ENCODE measurements at places on chromosomes 7 and 10.

DNA sequence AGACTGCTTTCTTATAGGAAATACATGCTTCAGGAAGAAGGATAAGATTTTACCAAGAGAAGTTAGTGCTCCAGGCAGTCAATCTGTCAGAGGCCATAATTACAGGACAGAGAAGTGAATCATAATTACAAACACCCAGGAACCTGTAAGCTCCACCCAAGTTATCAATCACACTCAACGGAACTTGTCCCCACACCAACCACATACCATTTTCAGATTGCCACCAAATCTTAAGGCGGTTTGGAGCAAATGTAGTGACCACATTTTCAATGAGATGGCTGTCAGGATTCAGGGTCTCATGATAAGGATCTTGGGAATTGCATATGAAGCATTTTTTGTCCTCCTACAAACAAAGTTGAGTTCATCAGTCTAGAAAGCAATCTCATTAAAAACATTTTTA is 4.8 kb downstream of the LAMB1 start:
- H3K4me1 ChIP-seq = no peaks in the 10 kb centered on the region
- H3K4me3 ChIP-seq = no peak overlapping the region
- peak overlapping the region; percentile 38 for H3K27ac ChIP-seq

- DNase-seq = no peak
- no peak overlapping the region for H3K27ac ChIP-seq
- H3K4me3 ChIP-seq = no peak overlapping the region
Measured at GRCh38 chr10:19164461-19164860, 115.9 kb downstream of the MALRD1 start.

GRCh38 chr10:126334272-126334671 is 54.0 kb downstream of the ADAM12 start:
- no peak overlapping the region for H3K4me3 ChIP-seq
- no peak for DNase-seq
- H3K4me1 ChIP-seq = no peaks in the 10 kb centered on the region
- H3K27ac ChIP-seq = no peak overlapping the region
- H3K36me3 ChIP-seq = no peaks in the 10 kb centered on the region

DNA sequence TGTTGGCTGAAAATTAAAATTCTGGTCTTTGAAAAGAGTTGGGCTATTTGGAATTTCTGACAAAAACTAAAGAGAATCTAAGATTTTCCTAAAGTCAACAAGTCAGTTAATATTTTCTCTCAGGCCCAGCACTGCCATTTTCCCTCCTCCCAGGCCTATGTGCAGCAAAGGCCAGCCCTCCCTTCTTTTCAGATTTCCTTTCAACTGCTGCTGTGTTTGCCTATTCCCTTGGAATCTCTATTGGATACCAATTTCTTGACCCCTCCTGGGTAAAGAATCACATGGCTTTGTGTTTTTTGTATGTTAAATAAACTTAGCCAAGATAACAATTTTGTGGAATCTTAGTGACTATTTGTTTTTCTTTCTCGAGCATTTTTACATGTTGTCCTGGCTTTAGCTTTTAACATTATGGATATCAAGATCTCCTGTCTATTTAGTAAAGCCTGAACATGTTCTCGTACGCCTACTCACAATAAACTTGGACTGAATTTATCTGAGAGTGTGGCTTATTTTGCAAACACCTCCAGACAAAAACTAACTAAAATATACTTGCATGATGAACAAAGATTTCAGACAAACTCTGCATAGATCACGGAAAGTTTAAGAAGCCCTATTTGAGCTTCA is 19.9 kb downstream of the MACC1 start:
- H3K27ac ChIP-seq = no peak overlapping the region
- no peaks in the 10 kb centered on the region for H3K4me1 ChIP-seq
- H3K36me3 ChIP-seq = no peaks in the 10 kb centered on the region
- DNase-seq = no peak
- no peak overlapping the region for H3K4me3 ChIP-seq

GRCh38 chr7:85554236-85555178 is 367.7 kb upstream of the SEMA3D start:
- no peak overlapping the region for H3K4me3 ChIP-seq
- no peaks in the 10 kb centered on the region for H3K4me1 ChIP-seq
- H3K27ac ChIP-seq = no peak overlapping the region
- H3K36me3 ChIP-seq = no peaks in the 10 kb centered on the region
- no peaks in the 10 kb centered on the region for H3K27me3 ChIP-seq

DNA sequence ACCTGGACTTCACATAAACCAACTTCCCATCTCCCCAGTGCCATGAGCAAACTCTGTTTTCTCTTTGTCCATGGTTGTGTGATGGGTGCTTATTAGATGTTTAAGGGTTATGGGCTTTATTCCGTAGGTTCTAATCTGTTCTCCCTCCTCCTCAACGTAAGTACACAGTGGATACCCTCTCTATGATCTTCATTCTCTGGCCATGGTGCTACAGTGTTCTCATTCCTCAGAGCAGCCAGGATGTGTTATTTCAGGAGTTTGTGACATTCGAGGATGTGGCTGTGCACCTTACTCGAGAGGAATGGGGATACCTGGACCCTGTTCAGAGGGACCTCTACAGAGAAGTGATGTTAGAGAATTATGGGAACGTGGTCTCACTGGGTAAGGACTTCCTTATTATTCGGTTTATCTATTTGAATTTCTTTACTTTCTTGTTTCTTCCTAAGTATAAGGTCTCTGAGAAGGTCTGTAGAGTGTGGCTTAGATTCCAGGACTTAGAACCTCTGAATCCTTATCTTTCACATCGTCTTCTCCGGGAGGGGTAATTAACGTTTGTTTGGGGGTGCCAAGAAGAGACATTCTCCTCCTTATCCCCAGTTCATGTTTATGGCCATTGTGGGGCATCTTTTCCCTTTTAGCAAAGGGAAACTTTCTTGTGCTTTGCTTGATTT is 3.8 kb downstream of the ZNF655 start:
- DNase-seq = no peak
- H3K4me1 ChIP-seq = peaks cover 9% of the 10 kb centered on the region
- H3K27ac ChIP-seq = no peak overlapping the region
- no peak overlapping the region for H3K4me3 ChIP-seq
- no peaks in the 10 kb centered on the region for H3K27me3 ChIP-seq

DNA sequence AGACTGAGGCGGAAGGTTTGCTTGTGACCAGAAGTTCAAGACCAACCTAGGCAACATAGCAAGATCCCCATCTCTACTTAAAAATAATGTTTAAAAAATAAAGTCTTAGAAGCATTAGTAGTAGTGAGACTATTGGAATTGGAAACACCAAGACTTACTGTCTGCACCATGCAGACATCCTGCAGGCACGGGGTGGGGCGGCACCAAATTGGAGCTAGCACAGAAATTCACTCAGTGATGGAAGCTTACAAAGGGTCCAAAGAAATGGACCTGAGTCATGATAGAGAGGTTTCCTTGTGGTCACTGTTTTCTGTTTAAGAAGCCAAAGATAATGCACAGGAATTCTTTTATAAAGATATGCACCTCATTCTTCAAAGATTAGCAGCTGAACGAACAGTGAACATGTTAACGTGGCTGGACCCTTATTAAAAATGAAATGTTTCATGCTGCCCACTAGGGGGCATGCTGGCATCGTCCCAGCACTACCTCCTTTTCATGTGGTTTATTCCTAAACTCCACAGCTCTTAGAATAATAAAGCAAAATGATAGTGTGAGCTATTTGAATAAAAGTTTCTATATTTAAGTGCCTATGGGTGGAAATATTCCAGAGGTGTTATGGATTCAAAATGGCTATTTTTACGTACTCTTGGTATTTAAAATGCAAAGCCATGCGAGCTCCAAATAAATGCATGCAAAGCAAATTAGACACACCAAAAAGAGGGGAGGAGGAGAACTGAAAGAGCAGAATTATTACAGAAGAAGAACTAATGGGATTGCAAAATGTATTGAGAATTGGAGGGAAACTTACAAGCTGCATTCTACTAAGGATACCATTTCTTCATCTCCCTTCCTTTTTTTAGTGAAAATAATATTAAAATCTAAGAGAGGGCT is 28.6 kb downstream of the PDSS1 start:
- H3K27me3 ChIP-seq = no peaks in the 10 kb centered on the region
- no peaks in the 10 kb centered on the region for H3K36me3 ChIP-seq
- H3K4me1 ChIP-seq = no peaks in the 10 kb centered on the region
- peak; percentile 45 for DNase-seq

GRCh38 chr10:114626841-114627240 is 31.2 kb downstream of the ABLIM1 start:
- H3K27ac ChIP-seq = no peak overlapping the region
- peaks cover 11% of the 10 kb centered on the region for H3K4me1 ChIP-seq
- DNase-seq = no peak

DNA sequence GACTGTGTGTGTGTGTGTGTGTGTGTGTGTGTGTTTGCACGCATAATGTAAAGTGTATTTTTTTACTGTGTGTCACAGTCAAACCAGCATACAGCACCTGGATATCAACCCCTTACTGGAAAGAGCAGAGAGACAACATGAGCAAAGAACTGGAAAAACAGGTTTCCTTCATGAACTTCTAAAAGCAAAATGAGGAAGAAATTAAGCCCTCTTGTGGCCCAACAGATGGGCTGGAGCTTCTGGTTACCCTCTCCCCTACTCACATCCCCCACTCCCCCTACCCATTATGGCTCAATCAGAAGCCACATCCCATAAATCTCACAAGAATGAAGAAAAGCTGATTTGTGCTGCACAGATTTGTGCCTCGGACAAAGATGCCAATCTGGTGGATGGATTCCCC is 36.2 kb downstream of the PDE1C start:
- no peaks in the 10 kb centered on the region for H3K27me3 ChIP-seq
- H3K4me1 ChIP-seq = no peaks in the 10 kb centered on the region
- H3K4me3 ChIP-seq = no peak overlapping the region
- no peak for DNase-seq
- no peak overlapping the region for H3K27ac ChIP-seq
- H3K36me3 ChIP-seq = no peaks in the 10 kb centered on the region

GRCh38 chr10:107653832-107654287 is 489.4 kb upstream of the SORCS1 start:
- no peaks in the 10 kb centered on the region for H3K36me3 ChIP-seq
- H3K27me3 ChIP-seq = no peaks in the 10 kb centered on the region
- H3K4me3 ChIP-seq = peak overlapping the region; percentile 20
- H3K4me1 ChIP-seq = no peaks in the 10 kb centered on the region
- DNase-seq = no peak

DNA sequence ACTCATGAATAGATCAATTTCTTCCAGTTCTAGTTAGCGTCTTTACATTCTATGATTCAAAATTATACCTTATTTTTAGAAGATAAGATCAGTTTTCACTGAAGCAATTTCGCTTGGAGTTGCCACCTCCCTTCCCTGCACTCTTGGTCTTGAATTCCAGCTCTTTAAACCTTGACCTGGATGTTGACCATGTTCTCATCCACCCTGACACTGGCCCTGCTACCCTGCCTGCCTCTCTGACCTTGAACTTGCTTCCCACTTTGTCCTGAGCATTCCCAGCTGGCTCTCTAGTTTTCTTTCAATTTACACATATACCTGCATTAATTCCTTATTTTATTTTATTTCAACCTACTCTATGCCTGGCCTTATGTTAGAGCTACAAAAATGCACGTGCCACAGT is 274.9 kb upstream of the IGFBP3 start:
- H3K27me3 ChIP-seq = no peaks in the 10 kb centered on the region
- no peak overlapping the region for H3K27ac ChIP-seq
- no peak overlapping the region for H3K4me3 ChIP-seq
- no peak for DNase-seq

DNA sequence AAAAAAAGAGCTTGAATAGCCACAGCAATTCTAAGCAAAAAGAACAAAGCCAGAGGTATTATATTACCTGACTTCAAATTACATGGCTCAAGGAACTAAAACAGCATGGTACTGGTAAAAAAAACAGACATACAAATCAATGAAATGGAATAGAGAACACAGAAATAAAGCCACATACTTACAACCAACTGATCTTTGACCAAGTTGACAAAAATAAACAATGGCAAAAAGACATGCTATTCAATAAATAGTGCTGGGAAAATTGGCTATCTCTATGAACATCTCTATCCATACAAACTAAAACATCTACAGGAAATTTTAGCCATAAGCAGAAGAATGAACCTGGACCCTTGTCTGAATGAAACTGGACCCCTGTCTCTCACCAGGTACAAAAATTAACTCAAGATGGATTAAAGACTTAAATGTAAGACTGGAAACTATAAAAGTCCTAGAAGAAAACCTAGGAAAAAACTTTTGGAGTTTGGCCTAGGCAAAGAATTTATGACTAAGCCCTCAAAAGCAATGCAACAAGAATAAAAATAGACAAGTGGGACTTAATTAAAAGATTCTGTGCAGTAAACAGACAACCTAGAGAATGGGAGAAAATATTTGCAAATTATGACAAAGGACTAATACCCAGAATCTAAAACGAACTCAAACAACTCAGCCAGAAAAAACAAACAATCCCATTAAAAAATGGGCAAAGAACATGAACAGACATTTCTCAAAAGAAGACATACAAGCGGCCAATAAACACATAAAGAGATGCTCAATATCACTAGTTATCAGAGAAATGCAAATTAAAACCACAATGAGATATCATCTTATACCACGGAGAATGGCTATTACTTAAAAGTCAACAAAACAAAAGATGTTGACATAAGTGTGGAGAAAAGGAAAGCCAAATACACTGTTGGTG is 72.8 kb upstream of the DDC start:
- no peak overlapping the region for H3K4me3 ChIP-seq
- H3K27ac ChIP-seq = no peak overlapping the region
- no peaks in the 10 kb centered on the region for H3K27me3 ChIP-seq

DNA sequence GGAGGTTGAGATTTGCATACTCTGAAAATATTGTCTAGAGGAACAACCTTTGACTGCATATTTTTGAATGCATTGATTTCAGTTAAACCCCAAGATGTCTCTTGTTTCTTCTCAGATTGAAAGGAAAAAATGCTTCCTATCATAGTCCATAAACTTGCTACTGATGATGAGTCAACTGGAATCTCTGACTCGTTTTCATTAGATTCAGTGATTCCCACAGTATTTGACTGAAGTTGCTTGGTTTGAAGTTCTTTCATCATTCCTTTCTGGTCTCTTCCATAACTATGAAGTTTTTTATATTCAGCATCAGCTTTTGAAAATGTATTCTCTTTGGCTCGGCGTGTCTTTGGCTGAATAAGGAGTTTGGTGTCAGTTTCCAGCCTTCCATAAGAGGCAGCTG is 10.7 kb downstream of the PEX1 start:
- H3K4me3 ChIP-seq = no peak overlapping the region
- DNase-seq = no peak
- H3K36me3 ChIP-seq = no peaks in the 10 kb centered on the region
- H3K27ac ChIP-seq = no peak overlapping the region

GRCh38 chr10:3471472-3471871 is 298.9 kb upstream of the PITRM1 start:
- H3K27ac ChIP-seq = peak overlapping the region; percentile 95
- no peaks in the 10 kb centered on the region for H3K36me3 ChIP-seq
- peaks cover 13% of the 10 kb centered on the region for H3K4me1 ChIP-seq
- H3K4me3 ChIP-seq = no peak overlapping the region
- no peak for DNase-seq

GRCh38 chr10:20257422-20257821 is 441.2 kb downstream of the PLXDC2 start:
- H3K4me1 ChIP-seq = no peaks in the 10 kb centered on the region
- H3K27ac ChIP-seq = no peak overlapping the region
- H3K27me3 ChIP-seq = no peaks in the 10 kb centered on the region
- no peak overlapping the region for H3K4me3 ChIP-seq

- H3K27ac ChIP-seq = no peak overlapping the region
- H3K36me3 ChIP-seq = no peaks in the 10 kb centered on the region
- no peaks in the 10 kb centered on the region for H3K27me3 ChIP-seq
- no peak for DNase-seq
Measured at GRCh38 chr7:87635921-87636320, 7.7 kb downstream of the RUNDC3B start.

- H3K4me1 ChIP-seq = no peaks in the 10 kb centered on the region
- no peak overlapping the region for H3K4me3 ChIP-seq
- no peaks in the 10 kb centered on the region for H3K27me3 ChIP-seq
- DNase-seq = no peak
- H3K27ac ChIP-seq = no peak overlapping the region
- H3K36me3 ChIP-seq = no peaks in the 10 kb centered on the region
Measured at GRCh38 chr10:1575481-1576244, 161.7 kb downstream of the ADARB2 start.

All from uterus (tissue), 4 donors.